ENCODE measurements at places on chromosomes 12 and 14.

- DNase-seq = no peak
Measured at GRCh38 chr12:125220404-125221273, 155.4 kb downstream of the AACS start.

GRCh38 chr14:30803185-30803584, 71.2 kb upstream of the COCH start:
- no peak for DNase-seq

DNA sequence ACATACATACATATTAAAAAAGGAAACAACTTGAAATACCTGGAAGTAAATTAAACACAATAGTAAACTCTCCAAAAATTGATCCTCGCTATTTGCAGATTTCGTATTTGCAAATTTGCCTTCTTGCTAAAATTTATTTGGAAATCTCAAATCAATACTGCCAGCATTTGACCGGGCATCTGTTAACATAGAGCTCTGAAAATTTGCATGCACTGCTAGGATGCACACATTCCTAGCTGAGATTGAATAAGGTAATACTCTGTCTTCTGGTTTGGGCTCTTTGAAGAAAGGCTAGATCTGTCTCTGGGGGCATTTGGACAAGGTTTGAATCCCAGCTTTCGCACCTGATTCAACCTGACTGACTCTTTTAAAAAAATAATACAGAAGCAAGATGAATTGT, 729.1 kb upstream of the MGAT4C start:
- no peak for DNase-seq

DNA sequence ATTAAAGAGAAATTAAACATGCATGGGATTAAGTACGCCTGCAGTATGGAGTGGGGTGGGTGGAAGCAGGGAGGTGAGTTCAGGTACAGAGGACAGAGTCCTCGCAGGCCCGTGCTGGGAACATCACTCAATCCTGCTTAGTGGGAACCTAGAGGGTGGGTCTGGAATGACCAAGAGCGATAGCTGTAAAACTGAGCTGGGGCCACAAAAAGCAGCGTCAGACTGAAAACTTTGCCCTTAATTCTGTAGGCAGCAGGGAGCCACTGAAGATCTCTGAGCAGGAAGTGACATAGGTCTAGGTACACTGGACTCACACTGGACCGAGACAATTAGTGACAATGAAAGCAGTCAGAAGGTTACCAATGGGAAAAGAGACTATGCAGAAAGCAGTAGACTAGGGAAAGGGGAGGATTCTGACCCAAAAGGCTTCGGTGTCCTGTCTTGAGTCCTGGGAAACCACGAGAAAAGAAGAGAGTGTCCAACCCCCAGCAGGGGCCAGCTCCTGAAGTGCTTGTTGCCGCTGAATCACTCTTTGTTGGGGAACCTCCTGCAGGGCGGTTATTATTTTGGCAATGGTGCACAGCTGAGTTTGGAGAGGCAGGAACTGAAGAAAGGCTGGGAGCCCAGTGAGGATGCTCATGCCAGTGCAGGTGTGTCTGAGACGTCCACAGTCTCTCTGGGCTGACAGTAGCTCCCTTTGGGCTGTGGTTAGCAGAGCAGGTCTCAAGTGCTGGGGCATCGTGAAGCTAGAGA, 97.4 kb downstream of the PLXNC1 start:
- DNase-seq = no peak

GRCh38 chr12:127280393-127281275, 986.3 kb upstream of the TMEM132C start:
- DNase-seq = no peak

DNA sequence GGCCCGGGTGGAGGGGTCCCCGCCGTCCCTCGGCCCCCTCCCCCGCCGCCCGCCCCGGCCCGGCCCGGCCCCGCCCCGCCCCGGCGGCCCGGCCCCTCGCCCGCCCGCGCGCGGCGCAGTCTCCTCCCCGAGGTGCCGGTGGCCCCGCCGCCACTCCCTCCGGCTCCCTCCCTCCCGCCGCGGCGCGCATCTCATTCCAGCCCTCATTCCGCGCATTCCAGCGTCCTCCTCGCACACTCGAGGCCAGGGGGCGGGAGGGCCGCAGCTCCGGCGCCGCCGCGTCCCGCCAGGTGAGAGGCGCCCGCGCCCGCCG, at the start of gene TEAD4:
Gene TEAD4, plus strand, starts transcription at position 206 of the 313 bp plus-strand sequence.
- peak; percentile 64 for DNase-seq

DNA sequence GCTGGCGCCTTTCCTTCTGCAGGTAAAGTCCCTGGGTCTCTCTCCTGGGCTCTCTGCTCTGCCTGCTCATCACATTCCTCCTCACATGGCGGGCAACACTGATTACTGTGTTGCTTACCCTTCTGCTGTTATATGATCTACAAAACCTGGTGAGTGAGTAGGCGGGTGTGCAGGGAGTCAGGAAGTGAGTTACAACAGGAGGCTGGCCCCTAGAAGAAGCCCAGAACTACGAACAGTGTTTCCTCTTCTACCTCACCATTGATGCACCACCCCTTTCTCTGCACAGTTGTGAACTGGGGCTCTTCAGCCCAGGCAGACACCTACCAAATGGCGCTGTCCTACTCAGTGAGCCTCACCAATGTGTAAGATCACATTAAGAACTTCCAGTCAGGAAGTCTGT, 4.9 kb upstream of the KLHL33 start:
- no peak for DNase-seq

GRCh38 chr12:68137335-68137830, 22.2 kb downstream of the IFNG start:
- no peak for DNase-seq

DNA sequence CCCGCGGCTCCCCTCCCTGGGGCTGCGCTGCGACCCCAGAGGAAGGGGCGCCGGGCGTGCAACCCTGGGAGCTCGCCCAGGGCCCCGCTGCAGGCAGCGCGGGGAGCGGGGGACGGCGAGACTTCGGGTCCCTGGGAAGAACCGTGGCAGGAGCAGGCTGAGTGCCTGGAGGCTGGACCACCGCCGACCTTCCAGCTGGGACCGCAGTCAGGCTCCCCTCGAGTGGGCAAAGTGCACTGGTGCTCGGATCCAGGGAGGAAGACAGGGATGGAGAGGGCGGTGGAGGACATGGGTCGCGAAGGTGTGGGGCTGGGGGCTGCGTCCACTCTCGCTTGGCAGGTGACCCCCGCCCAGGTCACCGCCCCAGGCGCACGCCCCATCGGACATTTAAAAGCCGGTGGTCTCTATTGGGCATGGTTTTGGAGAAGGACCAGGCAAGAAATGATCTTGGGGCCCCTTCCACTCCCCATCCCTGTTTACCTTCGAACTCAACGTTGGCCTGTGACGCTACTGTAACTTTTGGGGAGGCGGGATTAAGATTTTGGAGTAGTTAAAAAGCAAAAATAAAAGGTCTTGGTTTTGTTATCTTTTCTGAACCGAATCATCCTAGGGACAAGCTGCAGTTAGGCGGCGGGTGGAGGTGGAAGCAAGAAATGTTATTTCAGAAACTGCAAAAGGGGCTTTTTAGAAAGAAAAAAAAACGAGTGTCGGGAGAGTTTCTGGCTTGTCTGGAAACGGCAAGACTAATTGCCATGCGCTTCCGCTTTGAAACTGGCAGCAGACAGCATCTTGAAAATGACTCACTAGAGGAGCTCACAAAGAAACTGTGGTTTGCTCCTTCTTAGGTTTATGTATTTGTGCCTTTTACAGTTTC, 1.0 kb downstream of the ELK3 start:
- DNase-seq = no peak

GRCh38 chr12:74337951-74338350, 199.7 kb upstream of the ATXN7L3B start:
- no peak for DNase-seq

DNA sequence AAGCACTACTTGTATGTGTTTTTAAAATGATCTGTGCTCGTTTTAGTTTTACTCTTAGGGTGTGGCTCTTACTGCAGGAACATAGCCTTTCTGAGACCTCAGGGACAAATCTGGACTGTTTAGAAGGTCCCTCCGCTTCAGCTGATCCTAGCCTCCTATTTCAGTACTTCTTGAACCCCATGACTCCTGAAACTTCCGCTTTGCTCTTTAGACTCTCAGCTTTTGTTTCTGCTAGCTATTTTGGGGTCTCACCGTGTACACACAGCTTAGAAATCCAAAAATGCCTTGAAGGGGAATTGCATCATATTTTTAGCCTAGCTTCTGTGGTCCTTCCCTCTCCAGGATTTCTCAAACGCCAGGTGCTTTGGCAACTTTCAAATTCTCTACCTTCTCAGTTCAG, 8.3 kb downstream of the OR11G2 start:
- DNase-seq = no peak

GRCh38 chr12:117076410-117077372, 22.5 kb downstream of the TESC start:
- no peak for DNase-seq

GRCh38 chr14:80381807-80382363, 170.6 kb upstream of the DIO2 start:
- DNase-seq = no peak

DNA sequence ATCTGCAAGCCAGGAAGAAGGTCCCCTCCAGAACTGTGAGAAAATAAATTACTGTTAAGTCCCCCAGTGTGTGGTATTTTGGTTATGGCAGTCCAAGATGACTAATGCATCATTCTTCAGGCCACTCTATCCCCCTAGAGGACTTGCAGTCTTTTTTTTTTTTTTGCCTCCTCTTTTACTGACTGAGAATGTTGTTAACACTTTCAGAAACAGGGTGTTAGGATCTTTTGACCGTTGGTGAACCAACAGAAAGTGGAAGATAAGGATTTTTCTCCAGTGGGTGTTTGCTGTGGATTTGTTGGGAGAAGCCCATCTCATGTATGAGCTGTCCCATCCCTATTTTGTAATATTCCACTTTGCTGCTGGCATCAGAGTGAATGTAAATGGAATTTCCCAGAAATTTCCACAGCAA, 37.8 kb downstream of the MARK3 start:
- no peak for DNase-seq

DNA sequence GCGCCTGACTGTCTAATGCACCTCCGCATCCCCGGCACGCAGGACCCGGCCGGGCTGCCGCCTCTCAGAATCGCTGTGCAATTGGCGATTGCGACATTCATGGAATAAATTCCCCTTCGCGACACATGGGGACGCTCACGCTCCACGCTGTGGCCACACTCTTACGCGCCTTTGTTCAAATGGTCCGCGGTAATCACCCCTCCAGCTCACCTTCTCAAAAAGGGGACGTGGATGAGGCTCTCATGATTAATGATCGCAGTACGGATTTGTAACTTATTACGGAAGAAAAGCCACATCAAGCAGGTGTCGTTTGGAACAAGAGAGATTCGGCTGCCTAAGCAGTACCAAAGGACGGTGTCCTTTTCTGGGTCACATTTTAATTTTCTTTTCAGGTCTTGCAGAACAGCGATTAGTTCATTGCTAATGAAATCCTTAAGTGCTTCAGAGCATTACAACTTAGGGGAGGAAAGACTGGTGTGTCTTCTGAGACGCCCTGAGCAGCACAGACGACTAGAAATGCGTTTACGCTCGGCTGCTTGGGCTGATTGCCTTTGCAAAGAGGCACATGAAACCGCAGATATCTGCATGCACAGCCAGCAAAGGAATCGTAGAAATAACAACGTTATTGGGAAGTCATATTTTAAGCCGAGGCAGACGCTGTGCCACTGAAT, 37.3 kb upstream of the ADGRD1 start:
- DNase-seq = peak; percentile 45
